IPS-NIHi11 (cell line): ENCODE measurements at places on chromosomes 3 and 15.

- DNase-seq, result no peak
Observed at GRCh38 chr3:152241142-152242017, 27.3 kb upstream of the MBNL1 start.

GRCh38 chr3:48428572-48429316 is 1.1 kb downstream of the PLXNB1 start:
- peak; percentile 79 for DNase-seq

GRCh38 chr3:188673646-188674186 is 498.1 kb upstream of the TPRG1 start:
- DNase-seq, result peak; percentile 28

DNA sequence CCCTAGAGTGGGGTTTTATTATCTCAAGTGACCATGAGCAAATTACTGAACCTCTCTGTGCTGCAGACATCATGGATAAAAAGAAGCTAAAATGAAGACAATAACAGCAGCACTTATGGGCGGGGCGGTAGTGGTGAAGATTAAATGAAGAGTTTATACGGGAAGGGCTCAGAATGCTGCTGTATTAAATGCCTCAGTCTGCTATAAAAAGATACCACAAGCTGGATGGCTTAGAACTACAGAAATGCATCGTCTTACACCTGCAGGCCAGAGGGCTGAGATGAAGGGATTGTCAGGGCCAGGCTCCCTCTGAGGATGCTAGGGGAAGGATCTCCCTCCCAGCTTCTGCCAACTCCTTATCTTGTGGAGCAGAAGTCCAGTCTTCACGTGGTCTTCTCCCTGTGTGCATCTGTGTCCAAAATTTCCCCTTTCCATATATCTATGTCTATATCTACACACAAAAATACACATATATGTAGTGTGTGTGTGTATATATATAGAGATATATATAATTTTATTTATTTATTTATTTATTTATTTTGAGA is 2.9 kb downstream of the ALG1L2 start:
- DNase-seq, result no peak

DNA sequence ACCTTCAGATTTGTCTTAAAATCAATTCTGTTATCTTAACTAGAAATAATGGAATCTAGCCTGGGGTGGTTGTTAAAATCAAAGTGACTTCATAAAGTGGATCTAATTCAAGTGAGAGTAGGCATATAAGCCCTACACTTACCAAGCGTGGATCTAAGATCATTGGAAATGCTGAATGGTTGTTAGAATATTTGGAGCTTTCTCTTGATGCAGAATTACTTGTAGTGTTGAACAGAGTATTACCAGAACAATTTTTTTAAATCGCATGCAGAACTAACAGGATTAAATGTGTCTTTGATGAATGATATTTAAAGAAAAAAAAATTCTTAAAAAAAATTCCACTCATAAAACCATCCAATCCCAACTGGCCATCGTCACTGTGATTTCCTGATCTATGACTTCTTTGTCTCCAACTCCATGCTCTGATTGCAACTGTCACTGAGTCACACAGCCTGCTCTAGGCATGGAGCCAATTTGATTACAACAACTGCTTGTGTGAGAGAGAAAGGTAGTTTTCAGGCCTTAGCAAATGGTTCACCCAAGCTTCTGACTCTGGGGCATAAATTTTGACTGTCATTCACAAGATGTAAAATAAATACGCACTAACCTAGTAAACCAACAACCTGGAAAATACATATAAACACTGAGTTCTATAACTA is 25.9 kb upstream of the SPRED1 start:
- DNase-seq, result no peak

DNA sequence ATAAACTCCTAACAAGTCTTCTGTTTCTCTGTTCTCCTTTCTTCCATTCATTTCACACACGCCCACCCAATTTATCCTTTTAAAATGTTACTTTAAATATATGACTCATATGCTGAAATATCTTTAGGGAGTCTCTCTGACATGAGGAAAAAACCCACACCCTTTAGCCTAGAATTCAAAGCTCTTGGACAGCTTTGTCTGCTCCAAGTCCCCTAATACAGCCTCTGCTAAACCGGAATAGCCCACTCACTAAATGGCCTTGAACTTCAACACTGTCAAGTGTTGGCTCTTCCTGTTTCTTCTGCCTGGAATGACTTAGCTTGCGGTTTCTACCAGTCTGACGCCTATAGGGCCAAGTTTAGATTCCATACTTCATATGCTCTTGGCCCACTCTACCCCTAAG is 3.3 kb upstream of the CD96 start:
- no peak for DNase-seq

- DNase-seq, result no peak
Observed at GRCh38 chr3:180188512-180189309, 152.0 kb upstream of the PEX5L start.

GRCh38 chr3:182257361-182257760 is 535.9 kb upstream of the ATP11B start:
- no peak for DNase-seq

- peak; percentile 50 for DNase-seq
Observed at GRCh38 chr3:112333002-112333380, at the start of gene CD200. Gene CD200 (plus strand): TSS chr3:112333156. CDS start chr3:112333213, 57 bp downstream.

DNA sequence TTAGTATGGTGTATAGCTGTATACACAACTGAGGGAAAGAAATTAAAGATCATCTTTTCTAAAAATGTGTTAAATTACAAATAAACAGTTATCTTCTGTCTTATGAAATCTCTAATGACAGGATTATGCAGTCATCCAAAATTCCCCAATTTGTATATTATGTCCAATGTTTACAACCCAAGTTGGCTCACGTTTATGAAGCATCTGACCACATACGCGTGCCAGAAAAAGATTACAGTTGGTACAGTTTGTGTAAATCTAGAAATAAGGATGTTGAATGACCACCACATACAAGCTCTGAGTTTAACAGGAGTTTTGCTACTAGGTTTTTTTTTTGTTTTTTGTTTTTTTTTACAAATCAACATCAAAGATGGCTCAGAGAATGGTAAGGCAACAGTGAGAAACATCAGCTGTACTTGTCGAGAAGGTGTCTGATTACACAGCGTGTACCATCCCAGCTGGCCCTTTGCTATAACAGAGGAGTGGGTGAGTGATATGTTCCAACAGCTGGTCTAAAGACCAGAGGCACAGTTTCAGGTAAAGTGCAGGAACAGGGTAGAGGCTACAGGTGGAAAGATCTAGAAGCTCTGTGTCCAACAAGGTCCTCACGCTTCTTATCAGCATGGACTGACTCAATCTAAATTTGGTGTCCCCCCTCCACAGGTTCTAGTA is 47.1 kb downstream of the USF3 start:
- DNase-seq, result no peak

GRCh38 chr3:166456286-166456685 is 619.1 kb upstream of the BCHE start:
- no peak for DNase-seq

DNA sequence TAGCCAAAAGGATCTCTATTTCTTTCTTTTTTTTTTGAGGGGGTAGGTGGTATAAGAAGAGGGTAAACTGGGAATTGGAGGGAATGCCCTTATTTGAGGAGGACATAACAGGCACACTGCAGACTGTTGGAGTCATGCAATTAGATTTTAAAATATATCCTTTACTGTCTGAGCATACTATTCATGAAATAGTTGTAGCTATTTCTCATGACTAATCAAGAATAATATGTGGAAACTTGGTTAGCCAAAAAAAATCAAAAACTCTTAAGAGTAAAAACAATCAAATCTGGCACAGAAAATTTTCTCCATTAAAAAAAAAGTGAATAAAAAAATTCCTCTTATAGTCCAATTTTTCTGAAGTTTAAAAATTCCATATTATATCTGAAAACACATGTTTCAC is 174.9 kb downstream of the SCAPER start:
- DNase-seq, result no peak

DNA sequence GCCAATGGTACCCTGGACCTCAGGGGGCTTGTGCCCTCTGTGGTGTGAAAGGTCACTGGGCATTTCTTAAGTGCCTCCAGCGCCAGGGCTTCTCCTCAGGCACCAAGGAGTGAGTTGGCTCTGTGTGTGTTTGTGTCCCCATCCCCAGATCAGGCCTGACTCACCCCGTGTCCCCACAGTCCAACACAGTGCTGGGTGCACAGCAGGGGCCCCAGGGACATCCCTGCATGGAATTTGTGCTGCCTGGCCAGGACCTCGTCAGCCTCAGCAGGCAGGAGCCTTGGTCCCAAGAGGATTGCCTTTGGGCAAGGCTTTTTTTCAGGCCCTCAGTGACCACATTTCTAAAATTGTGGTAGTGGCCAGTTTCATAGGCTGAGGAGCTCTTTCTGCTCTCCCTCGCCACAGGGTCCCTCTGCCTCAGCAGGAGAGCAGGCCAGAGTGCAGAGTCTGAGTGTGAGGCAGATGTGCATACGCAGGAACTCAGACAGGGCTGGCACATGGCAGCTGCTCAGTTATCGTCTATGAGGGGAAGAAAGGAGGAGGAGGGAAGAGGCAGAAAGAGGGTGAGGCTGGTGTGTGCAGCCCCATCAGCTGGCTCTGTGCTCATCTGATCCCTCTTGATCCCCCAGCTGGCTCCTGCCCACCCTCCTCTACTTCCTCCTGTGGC is 215.6 kb downstream of the RPLP1 start:
- DNase-seq, result no peak

DNA sequence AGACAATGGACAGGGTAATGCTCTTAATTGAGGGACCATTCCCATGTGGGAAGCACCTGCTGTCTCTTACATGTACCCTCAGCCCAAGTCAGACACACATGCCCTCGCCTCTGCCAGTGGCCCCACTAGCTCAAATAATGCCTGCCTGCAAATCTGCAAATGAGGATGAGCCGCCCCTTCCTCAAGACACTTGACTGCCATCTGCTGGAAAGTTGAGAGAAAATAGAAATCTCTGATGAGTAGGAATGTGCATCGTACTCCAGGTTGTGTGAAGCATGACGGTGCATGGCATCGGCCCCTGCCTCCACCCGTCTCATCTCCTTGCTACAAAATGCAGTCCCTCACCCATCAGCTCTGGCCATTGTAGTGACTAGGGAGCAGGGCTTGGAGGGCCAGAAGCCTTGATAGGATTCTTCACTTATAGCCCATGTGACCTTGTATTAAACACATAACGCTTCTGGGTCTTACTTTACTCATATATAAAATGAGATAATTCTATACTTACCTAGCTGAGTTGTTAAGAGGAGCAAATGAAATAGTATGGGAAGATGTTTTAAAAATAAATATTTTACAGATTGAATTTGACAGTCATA is 6.3 kb upstream of the SCN5A start:
- DNase-seq, result peak; percentile 59

DNA sequence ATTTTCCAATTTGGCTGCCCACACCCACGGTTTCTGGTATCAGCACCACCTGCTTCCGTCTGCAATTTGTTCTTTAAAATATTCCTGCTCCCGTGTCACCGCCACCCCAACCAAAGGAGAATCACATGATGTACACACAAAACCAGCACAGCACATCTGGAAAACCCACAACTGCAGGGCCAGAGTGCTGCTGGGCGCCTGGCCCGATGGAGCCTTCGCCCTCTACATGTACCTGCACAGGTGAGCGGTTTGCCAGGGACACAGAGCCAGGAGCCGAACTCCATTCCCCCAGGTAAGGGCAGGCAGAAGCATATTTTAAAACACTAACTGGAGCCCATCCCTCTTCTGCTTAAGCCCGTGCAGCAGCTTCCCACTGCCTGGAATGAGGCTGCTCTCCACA is 75.6 kb downstream of the ADAMTS17 start:
- no peak for DNase-seq

GRCh38 chr3:148962513-148962912 is 28.8 kb upstream of the GYG1 start:
- peak; percentile 68 for DNase-seq

DNA sequence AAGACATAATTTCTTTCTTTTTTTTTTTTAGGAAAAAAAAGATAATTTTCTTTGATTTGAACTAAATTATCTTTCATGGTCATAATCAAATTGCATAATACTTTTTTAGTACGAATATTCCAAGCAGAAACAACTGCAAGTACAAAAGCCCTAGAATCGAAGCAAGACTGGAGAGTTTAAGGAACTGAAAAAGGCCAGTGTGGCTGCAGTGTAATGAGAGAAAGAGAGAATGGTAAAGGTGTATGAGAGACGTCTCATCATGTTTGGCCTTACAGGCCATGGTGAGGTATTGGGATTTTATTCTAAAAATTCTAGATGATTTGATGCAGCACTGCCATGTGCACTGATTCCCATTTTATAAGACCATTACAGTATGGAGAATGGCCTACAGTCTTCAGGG is 180.9 kb downstream of the SUCNR1 start:
- no peak for DNase-seq

GRCh38 chr3:39193391-39193790 is 996 bp upstream of the XIRP1 start:
- DNase-seq, result no peak

DNA sequence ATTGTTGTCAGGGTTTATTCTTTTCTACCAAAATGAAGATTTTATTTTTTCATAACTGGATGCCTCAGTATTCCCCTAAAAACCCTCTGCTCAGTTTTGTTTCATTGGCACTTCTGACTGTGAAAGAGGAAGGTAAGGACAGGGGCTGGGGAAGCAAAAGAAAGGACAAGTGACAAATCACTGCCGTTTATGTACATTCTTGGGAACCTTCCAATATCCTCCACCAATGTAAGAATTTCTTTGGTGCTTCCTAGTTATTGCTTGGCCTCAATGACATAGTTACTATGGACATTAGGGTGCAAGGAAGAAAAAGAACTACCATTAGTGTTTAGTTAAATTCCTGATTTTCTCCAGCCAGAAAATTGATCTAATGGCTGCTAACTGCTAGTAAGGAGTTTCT is 131.0 kb upstream of the C15orf61 start:
- DNase-seq, result no peak
